ENCODE measurements at places on chromosomes 3 and 15.

GRCh38 chr3:138936741-138937689 is 9.9 kb downstream of the FOXL2 start:
- DNase-seq: no peak

DNA sequence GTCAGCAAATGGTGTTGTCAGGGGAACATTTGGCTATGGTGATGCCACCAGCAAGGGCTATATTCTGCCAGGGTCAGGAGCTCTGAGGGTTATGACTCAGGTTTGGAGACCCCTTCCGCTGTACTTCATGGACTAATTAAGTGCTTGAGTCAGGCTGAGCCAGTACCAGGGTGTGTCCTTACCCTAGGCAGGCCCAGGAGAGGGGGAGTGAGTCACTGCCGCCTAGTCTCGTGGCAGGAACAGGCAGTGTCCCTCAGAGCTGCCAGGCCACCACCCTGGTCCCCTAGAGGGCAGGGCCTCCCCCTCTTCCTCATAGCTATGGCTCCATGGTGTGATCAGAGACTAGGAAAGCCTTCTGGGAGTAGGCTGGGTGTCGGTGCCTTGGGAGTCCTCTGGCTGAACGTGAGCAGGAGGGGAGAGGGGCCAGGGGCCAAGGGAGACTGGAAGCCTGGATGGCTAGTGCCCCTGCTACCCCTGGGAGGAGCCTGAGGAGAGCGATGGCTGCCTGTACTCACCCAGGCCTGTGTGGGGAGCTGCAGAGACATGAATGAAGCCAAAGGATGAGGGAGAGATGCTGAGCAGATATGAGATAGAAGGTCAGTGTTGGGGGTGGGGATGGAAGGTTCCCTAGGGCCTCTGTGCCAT is 10.6 kb downstream of the MAPKAPK3 start:
- no peak for DNase-seq

DNA sequence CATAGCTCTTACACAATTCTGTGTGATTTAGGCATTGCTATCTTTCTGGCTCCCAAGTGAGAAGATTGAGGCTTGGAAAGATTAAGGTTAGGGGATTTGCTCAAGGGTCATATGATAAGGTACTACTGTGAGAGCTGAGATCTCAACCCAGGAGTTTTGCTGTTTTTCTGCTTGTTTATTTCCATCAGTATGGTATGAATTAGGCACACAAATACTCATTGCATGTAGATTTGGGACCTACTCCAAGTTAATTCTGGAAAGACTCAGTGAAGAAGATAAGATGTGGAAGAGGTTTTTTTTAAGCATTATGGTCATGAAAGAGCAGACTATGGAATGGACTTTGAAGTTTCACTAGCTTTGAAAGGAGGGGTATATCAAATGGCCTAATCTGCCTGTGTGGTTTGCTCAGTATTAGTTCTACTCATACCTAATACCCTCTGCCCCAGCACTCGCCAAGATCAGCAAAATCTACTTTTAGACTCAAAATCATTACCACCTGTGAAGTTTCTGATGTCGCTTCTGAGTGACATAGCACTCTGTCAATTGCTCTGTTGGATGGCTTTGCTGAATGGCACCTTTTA is 12.5 kb downstream of the MBNL1 start:
- DNase-seq: no peak

- DNase-seq: no peak
These were observed 63.7 kb downstream of the ALCAM start for GRCh38 chr3:105430455-105430854.

GRCh38 chr3:129560269-129560787 is 17.4 kb downstream of the H1-8 start:
- DNase-seq: no peak

GRCh38 chr15:64699751-64700388 is 75.5 kb downstream of the RBPMS2 start:
- no peak for DNase-seq
